ENCODE measurements at places on chromosomes 5 and 9.

DNA sequence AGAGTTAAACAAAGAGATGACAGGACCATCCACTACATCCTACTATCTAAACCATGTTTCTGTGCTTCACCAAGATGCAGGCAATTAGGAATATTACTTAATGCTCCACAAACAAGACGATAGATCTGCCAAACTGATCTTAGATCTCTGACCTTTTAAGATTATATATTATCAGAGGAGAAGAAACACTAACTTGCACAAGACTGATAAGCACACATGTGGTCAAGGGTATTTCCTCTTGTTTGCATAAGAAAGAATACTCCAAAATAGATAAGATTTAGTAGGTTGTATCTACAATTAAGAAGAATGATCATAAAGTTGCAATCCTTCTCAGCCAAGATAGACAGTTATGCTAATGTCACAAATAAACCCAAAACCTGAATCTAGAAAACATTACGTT is 601.0 kb upstream of the ACO1 start:
- DNase-seq: no peak

DNA sequence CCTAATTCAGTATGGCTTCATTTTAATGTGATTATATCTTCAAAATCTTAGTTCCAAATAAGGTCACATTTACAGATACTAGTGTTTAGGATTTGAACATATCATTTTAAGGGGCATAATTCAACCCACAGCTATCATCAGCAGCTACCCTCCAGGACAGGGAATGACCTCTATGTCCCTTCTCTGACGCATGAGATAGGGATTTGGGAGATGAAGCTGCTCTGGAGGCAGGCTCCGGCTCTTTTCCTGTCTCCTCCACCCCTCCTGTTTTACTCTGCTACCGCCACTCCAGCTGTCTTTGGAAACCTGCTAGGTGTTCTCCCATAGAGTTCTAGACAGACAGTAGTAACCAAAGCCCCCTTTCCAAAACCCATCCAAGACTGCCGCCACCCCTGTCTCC is 119.2 kb downstream of the CARTPT start:
- no peak for DNase-seq

- DNase-seq: peak; percentile 72
These were observed 286.6 kb downstream of the CRB2 start for GRCh38 chr9:123642291-123643278.

GRCh38 chr9:75190762-75191161 is 102.4 kb downstream of the OSTF1 start:
- DNase-seq: no peak

GRCh38 chr5:27217155-27217956 is 179.0 kb upstream of the CDH9 start:
- DNase-seq: no peak

- DNase-seq: no peak
These were observed 19.8 kb upstream of the PAX5 start for GRCh38 chr9:37053684-37054362.

DNA sequence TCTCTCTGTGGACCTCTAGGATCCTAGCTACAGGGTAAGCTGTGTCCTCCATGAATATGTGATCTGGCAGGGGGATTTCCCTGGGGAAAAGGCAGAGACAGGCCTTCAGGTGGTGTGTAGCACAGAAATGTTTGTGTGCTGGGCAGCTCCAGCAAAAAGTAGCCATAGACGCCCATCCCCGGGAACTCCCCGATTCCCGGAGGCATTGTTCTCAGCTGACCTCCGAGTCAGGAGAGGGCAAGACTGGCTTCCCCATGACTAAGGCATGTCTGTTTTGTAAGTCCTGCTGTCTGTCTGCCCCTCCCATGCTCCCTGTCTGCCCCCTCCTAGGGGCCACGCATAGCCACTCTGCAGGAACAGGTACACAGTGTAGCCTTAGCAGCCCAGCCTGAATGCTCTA is 834.5 kb downstream of the PTPRD start:
- DNase-seq: no peak

- no peak for DNase-seq
These were observed 72.0 kb downstream of the RETREG1 start for GRCh38 chr5:16544607-16545374.

DNA sequence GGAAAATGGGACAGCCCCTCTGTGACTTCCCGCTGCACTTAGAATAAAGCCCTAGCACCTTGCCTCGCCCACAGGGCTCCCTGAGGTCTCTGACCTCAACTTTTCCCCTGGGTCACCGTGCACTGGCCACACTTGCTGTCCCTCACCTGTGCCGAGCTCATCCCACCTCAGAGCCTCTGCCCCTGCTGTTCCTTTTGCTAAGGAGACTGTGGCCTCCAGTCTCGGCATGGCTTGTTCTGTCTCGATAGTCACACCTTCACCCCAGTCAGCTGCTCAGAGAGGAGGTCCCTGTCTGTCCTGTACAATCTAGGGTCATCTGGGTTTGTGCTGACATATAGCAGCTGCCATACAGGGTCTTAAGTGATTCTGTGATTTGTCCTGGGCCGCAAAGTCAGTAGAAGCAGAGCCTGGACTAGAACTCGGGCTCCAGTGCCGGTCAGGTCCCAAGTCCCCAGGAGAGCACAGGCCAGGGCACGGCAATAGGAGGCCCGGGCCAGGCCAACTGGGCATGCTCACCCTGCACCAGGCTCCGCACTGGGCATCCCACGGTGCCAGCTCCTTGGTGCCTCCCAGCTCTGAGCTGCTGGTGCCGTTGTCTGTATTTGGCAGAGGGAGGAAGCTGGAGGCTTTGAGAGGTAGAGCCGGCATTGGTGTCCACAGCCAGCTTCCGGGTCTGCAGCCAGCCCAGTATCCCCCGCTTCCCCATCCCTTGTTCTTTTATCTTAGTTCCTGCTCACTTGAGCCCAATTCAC is 35.2 kb downstream of the NCS1 start:
- no peak for DNase-seq

- no peak for DNase-seq
These were observed 169.2 kb upstream of the HMHB1 start for GRCh38 chr5:143642791-143643190.

GRCh38 chr5:65776441-65777141 is 54.6 kb downstream of the NLN start:
- no peak for DNase-seq

DNA sequence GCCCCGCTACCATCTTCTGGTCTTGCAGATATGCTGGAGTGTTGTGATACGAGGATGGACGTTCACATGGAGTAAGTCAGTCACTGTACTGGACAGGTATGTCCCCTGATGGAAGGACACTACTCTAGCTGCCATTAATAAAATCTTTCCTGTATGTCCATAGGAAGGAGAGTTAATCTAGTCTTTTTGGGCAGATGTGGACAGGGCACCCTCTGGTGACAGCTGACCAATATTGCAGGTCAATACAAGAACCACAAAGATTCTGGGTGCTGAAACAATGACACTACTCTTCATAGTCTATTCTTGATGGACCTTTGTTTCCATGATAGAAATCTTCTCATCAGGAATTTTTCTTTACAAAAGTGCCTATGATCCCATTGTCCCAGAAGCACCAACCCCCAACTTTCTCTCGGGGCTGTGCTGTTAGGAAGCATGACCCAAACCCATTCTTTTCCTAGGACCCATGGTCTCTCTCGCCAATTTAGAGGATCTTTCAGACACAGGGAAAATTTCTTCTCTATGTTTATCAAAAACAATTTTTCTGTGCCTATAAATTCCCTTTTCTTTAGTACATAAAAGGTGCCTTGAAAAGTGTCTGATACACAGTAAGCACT is 376.9 kb downstream of the DTWD2 start:
- DNase-seq: no peak

- no peak for DNase-seq
These were observed 558.7 kb downstream of the ACTL7B start for GRCh38 chr9:108297073-108297472.

- DNase-seq: no peak
These were observed 598 bp downstream of the RGP1 start for GRCh38 chr9:35749515-35750255.

DNA sequence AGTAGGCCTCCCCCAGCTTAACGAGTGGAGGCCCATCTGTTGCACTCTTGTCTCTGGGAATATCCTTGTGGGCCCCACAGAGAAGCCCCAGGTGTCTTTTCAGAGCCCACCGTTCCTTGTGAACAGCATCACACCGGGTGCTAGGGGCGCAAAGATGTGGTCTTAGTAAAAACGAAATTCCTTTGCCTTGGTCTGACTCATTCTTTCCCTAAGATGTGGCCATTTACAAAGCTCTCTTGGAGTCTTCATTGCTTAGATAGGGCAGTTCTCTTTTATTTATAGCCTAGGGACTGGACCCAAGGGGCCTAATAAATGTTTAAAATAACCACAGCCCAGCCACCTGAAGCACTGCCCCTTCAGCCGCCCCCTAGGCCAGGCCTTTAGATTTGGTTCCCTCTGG is 52.8 kb upstream of the RPL26L1 start:
- no peak for DNase-seq

DNA sequence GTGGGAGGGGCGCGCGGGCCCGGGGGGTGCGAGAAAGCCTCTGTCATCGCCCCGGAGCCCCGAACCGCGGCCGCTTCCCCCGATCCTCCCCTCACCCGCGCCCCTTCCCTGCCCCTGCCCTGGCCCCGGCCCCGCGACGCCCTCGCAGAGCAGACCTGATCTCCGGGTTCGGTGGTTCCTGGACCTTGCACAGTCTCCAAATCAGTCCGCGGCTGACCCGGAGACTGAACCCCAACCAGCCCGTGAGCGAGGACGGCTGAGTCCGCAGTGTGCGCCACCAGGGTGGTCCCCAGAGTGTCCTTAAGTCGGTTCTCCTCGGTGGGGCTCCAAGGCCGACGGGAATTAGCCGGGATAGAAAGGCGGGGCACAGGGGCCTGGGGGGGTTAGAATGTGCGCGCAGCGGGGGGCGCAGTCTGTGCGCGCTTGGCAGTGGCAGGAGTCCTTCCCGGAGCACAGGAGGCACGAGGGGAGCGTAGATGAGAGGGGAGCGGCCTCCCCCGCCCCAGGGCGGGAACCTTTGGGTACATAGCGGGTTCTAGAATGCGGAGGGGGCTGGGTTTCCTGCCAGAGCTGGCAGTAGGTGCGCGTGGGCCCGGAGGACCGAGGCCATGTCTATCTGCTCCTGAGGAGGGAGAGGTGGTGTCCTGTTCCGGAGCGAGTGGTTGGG is 779 bp downstream of the PKN3 start:
- peak; percentile 63 for DNase-seq

- DNase-seq: no peak
These were observed 36.1 kb upstream of the PPARGC1B start for GRCh38 chr5:149694007-149694406.

DNA sequence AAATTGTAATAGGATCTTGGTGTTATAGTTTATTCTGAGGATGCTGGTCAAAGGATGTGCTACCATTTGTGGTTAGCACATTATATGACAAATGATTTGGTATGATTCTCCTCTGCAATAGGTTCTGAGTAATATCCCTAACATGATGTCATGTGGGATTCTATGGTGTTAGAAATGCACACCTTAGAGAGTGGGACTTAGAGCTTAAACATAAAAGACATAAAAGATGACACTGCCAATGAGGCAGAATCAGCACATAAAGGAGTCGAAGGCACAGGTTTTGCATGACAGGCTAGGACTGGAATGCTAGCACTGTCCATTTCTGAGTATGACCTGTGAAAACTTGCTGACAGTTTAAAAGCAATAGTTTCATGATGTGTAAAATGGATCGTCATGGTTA is 100.4 kb downstream of the OSTF1 start:
- no peak for DNase-seq

- no peak for DNase-seq
These were observed 61.1 kb downstream of the COL23A1 start for GRCh38 chr5:178529080-178529479.

- DNase-seq: no peak
These were observed 5.0 kb upstream of the GPRIN1 start for GRCh38 chr5:176614805-176615478.

DNA sequence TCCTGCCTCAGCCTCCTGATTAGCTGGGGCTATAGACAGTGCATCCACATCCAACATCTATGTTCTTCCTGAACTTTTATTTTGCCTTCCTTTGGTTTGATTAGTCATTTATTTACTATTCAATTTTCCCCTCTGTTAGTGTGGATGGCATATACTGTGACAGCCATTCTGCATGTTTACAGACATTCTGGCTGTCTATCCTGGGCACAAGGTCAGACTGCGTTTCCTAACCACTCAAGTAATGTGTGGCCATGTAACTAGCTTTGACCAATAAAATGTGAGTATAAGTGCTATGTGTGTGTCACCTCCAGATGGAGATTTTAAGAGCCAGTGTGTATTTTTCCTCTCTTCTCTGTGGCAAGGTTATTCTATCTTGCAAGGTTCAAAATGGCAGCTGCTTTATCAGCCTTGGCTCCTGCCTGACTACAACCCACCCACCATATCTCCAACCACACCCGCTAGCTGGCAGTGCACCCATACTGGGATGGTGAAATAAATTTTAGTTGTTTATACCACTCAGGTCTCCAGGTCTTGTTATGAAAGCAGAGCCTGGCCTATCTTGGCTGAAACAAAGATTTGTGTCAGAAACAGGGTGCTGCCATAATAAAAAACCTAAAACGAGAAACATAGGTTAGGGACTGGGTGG is 32.2 kb downstream of the PDE6A start:
- DNase-seq: no peak

DNA sequence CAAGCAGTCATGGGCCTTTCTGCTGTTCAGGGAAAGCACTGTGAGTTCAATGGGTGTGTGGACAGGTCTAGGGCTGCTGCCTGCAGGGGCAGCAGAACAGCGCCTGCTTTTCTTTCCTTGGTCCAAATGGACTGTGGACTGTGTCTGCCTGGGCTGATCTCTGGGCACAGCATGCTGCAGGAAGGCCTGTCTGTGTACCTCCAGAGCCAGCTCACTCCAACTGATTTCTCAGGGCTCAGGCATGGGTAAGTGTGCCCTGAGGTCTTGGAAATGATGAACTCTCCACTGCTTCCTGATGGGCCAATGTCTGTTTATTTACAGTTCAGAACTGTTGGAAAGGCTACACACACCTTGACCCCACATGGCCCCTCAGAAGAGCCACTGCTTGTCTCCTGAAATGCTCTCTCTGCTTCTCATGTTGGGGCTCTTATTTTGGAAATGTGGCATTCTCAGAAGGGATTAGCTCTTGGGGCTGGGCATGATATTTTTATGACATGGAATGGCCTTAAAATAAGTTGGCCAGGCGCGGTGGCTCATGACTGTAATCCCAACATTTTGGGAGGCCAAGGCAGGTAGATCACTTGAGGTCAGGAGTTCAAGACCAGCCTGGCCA is 27.0 kb downstream of the SLC22A4 start:
- no peak for DNase-seq

DNA sequence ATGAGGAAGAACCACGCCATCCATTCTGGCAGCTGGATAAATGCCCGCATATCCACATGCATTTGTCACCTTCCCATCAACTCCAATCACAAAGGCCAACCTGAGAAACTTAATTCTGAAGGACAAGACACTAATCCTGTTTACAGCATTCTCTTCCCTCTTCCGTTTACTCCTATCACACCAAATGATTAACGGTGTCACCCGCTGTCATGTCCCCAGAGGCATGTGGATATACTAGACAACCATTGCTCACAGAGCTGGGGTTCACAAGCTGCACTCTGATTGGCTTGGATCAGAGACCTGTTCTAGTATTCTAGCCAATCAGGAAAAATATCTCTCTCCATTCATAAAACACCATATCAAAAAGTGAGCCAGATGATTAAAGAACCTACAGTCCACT is 3.6 kb downstream of the MACROH2A1 start:
- peak; percentile 45 for DNase-seq
